ENCODE measurements at places on chromosomes 12 and 14. TPM values are rescaled to one million over a fixed set of nuclear protein-coding genes. Genes with fewer than 3 reads are reported as not detected.

The GPD1 gene
- total RNA-seq, result not detected

The EXOC5 gene
- total RNA-seq, result 80.4 TPM

The GPR162 gene
- 9.4 TPM for total RNA-seq

The RERGL gene
- not detected for total RNA-seq
